ENCODE measurements at places on chromosomes 12 and 14.

- no peak for DNase-seq
Measured at GRCh38 chr12:131121705-131122405, 168.1 kb downstream of the ADGRD1 start.

- DNase-seq, result no peak
Measured at GRCh38 chr14:35533357-35534207, at the start of gene INSM2. TSS of gene INSM2 (plus strand) at chr14:35534164. CDS start at chr14:35534253, 89 bp downstream.

GRCh38 chr12:114412825-114413749 lies 7.1 kb upstream of the TBX5 start:
- DNase-seq, result no peak

DNA sequence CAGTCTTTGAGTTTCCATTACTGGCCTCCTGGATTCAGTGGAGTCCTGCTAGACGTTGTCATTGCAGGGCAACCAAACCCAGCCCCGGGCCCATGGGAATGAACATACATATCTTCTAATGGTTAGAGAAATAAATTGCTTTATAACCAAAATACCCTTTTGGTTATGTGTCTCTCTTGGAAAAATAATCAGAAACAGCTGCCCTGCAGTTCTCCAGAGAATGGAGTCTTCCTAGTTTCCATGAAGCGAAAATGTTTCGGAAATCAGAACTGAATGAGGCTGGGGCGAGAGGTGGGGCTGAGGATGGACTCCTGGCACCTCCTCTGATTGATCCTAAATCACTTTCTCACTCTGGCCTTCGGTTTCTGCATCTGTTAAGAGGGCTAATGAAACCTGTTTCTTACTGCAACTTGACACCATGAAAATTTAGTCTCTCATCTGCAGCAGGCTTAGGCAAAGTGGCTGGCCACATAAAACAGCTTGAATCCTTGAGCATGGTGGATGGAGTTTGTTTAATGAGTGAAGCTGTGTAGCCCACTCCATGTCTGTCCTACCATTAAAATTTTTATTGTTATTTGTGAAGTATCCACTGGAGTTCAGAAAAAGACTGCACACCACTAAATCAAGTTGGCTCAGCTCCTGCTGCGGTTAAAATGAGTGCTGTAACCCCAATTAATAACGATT lies 198.9 kb downstream of the CACNA1C start:
- DNase-seq, result no peak
